ENCODE measurements at places on chromosomes 11 and 22. TPM values are rescaled to one million over a fixed set of nuclear protein-coding genes. Genes with fewer than 3 reads are reported as not detected.

- H3K36me3 ChIP-seq: no peaks in the 10 kb centered on the region
- H3K27me3 ChIP-seq: no peaks in the 10 kb centered on the region
- H3K4me1 ChIP-seq: peaks cover 8% of the 10 kb centered on the region
- no peak overlapping the region for H3K4me3 ChIP-seq
- no peak for DNase-seq
Measured at GRCh38 chr11:47854667-47855066, 6.5 kb upstream of the NUP160 start.

Gene COX8A
- total RNA-seq: 427 TPM

DNA sequence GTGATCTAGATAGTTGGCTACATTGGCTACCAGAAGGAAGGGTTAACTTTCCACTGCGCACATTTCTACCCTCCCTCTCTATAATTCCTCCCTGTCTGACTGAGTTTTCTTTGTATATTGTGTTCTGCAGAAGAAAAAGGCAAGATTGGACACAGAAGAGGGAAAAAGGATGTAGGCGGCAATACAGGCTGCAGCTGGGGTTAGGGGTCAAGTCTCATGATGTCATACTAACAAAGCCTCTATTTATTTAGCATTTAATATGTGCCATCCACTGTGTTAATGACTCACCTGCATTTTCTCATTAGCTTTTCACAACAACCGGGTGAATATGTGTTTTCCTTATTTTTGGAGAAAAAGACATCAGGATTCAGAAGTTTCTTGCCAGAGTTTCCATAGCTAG lies 2.0 kb downstream of the FAM83F start:
- peaks cover 24% of the 10 kb centered on the region for H3K27me3 ChIP-seq
- no peak overlapping the region for H3K27ac ChIP-seq
- no peak for DNase-seq
- no peaks in the 10 kb centered on the region for H3K4me1 ChIP-seq
- H3K4me3 ChIP-seq: no peak overlapping the region

DNA sequence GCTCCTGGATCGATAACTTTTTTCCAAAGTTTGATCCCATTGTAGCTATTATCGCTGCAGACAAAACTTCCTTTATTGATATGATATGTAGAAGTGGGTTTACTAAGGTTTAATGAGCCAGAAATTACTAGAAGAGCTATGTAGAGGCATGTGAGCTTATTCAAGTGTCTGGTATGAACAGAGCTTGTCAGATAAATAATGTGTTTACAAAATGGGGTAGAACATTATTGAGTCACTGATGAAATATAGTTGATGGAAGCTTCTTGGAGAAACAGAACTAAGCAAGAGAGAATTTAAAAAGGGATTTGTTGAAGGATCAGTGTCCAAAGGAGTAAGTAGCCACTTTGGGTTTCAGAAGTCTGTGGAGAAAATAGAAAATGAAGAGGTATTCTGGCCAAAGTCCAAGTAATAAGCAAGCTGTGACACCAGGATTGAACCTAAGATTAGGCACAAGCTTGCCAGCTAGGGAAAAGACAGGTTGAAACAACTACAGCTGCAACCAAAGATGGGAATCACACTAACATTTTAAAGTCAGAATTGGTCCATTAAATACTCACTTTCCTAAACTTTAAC lies 104.3 kb downstream of the MAML2 start:
- no peak overlapping the region for H3K4me3 ChIP-seq
- no peak for DNase-seq
- H3K4me1 ChIP-seq: peaks cover 36% of the 10 kb centered on the region
- H3K36me3 ChIP-seq: no peaks in the 10 kb centered on the region
- no peak overlapping the region for H3K27ac ChIP-seq

- no peak within 1 kb of the TSS for H3K27ac ChIP-seq
- no peak within 1 kb of the TSS for H3K4me3 ChIP-seq
- no peaks in the 10 kb centered on the region for H3K4me1 ChIP-seq
- DNase-seq: no peak
- H3K36me3 ChIP-seq: no peaks in the 10 kb centered on the region
Measured at GRCh38 chr11:69155302-69156234, at the start of gene SMIM38. Gene SMIM38 (plus strand): TSS chr11:69155935. CDS start chr11:69157847, 1,912 bp downstream.

GRCh38 chr22:35380013-35380412 lies 883 bp upstream of the HMOX1 start:
- H3K36me3 ChIP-seq: no peaks in the 10 kb centered on the region
- H3K4me3 ChIP-seq: peak overlapping the region; percentile 79
- H3K27ac ChIP-seq: peak overlapping the region; percentile 71
- H3K4me1 ChIP-seq: peaks cover 22% of the 10 kb centered on the region

- H3K27ac ChIP-seq: no peak overlapping the region
- H3K27me3 ChIP-seq: peaks cover 6% of the 10 kb centered on the region
- H3K36me3 ChIP-seq: no peaks in the 10 kb centered on the region
- H3K4me3 ChIP-seq: no peak overlapping the region
Measured at GRCh38 chr11:11370962-11371303, 17.9 kb upstream of the CSNK2A3 start.

GRCh38 chr22:49614966-49615965 lies 212.4 kb downstream of the BRD1 start:
- peaks cover 5% of the 10 kb centered on the region for H3K4me1 ChIP-seq
- peak; percentile 44 for DNase-seq
- no peak overlapping the region for H3K27ac ChIP-seq
- H3K27me3 ChIP-seq: no peaks in the 10 kb centered on the region

Gene CEP57
- total RNA-seq: 52.0 TPM

DNA sequence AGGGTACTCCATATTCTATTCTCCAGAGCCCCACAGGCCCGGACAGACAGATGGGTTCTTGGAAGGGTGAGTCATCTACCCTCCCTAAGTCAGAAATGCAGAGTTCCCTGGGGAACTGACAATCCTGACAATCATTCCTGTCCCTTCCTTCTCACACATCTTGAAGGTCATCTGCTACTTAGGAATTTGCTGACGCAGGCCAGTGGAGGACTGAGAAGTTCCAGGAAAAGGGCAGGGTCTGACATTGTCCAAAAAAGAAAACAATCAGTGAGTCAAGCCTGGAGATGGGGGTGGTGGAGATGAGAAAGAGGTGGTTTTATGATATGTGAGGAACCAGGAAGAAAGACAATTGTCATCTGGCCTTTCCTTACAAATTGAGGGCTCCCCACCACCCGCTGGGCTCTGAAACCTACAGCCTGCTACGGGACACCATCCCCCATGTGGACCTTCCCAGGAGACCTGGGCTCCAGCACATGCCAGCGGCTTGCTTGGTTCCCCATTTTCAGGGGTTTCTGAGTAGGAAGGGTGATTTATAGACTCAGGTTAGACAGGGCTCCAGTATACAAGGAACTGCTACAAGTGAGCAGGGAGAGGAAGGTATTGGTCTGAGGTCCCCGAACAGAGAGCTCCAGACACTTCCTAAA lies 12.9 kb downstream of the CD59 start:
- peak overlapping the region; percentile 65 for H3K27ac ChIP-seq
- DNase-seq: no peak
- H3K4me3 ChIP-seq: peak overlapping the region; percentile 74
- peaks cover 5% of the 10 kb centered on the region for H3K36me3 ChIP-seq
- H3K4me1 ChIP-seq: peaks cover 35% of the 10 kb centered on the region
- peaks cover 9% of the 10 kb centered on the region for H3K27me3 ChIP-seq

GRCh38 chr11:86473991-86474833 lies 99.5 kb downstream of the CCDC81 start:
- no peak overlapping the region for H3K27ac ChIP-seq
- H3K4me3 ChIP-seq: no peak overlapping the region
- no peaks in the 10 kb centered on the region for H3K36me3 ChIP-seq
- H3K4me1 ChIP-seq: peaks cover 11% of the 10 kb centered on the region
- H3K27me3 ChIP-seq: peaks cover 15% of the 10 kb centered on the region
- no peak for DNase-seq

DNA sequence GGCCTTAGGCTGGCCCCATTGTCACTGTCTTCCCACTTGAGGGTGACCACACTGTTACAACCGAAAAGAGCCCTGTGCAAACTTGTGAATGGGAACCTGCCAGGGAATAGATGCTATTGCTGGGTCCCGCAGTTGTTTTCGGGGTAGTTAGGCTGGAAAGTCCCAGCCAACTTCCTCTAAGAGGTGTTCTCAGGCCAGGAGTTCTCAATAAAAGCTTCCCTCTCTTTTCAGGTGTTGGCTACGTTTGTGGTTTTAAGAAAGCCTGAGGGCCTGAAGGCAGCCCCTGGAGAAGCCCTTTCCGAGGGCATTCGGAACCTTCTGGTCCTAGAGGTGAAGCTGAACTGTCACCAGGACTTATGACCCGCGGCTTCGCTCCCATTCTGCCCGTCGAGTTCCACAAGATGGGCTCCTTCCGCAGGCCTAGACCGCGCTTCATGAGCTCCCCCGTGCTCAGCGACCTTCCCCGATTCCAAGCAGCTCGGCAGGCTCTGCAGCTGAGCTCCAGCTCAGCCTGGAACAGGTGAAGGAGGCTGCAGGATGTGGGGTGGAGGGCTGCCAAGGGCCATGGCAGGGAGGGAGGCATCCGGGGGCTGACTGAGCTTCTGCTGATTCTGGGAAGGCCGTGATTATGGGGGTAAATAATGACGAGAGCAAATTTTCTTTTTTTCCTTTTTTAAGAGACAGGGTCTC lies 104.8 kb downstream of the PRR5L start:
- H3K4me3 ChIP-seq: peak overlapping the region; percentile 66
- peak overlapping the region; percentile 100 for H3K27ac ChIP-seq
- no peaks in the 10 kb centered on the region for H3K27me3 ChIP-seq
- peaks cover 58% of the 10 kb centered on the region for H3K4me1 ChIP-seq

Gene KCNQ1OT1
- total RNA-seq: 1.1 TPM

Gene P2RX6
- not detected for total RNA-seq

Gene CCDC87
- not detected for total RNA-seq

DNA sequence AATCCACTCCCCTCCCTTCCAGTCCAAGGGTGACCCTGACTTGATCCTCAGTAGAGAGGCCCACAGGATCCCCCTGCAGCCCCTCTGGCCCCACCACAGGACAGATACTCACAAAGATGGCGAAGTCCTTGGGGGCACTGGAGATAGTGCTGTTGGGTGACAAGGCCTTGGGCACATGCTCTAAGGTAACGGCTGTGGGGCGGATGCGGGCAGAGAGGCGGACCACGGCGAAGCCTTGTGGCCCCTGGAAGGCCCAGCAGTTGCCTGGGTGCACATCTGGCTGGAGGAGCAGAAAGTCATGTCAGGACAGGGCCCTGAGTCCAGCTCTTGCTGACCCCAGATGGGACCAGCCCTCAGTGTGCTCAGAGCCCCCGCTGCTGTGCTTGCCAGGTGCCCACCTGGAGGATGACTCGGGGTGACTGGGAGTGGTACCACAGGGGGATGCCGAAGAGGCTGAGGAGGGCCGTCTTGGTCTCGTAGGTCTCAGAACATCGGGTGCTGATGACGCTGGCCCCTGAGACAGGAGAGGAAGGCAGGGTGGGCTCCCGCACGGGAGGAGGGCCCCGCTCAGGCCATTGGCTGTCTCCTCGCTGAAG lies 17.2 kb downstream of the SUN2 start:
- no peaks in the 10 kb centered on the region for H3K27me3 ChIP-seq
- peaks cover 39% of the 10 kb centered on the region for H3K4me1 ChIP-seq
- H3K36me3 ChIP-seq: peaks cover 7% of the 10 kb centered on the region
- no peak overlapping the region for H3K4me3 ChIP-seq

Gene MOV10L1
- total RNA-seq: not detected

DNA sequence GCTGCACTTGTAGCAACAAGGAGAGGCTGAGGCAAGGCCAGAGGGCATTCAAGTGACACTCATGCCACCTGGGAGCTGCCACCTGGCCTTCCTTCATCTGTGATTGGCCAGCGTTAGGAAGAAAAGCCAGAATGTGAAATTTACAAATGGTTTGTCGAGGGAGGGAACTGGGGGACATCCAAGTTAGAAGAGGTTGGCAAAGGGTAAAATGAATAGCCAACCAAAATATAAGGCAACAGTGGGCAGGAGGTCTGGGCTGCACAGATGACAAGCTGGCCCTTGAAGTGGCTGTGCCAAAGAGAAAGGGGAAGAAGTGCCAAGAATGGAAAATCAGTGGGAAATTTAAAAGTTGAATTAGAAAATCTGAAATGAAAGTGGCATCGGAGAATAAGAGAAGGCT lies 221.4 kb downstream of the C11orf91 start:
- peaks cover 12% of the 10 kb centered on the region for H3K27me3 ChIP-seq
- no peaks in the 10 kb centered on the region for H3K4me1 ChIP-seq
- no peak overlapping the region for H3K4me3 ChIP-seq
- H3K36me3 ChIP-seq: no peaks in the 10 kb centered on the region

- H3K36me3 ChIP-seq: no peaks in the 10 kb centered on the region
- DNase-seq: no peak
- no peak overlapping the region for H3K4me3 ChIP-seq
- H3K4me1 ChIP-seq: no peaks in the 10 kb centered on the region
Measured at GRCh38 chr11:131633921-131634715, 263.7 kb downstream of the NTM start.

- H3K4me1 ChIP-seq: peaks cover 3% of the 10 kb centered on the region
- no peak overlapping the region for H3K4me3 ChIP-seq
- DNase-seq: no peak
- H3K27me3 ChIP-seq: no peaks in the 10 kb centered on the region
- no peak overlapping the region for H3K27ac ChIP-seq
Measured at GRCh38 chr22:49753276-49753890, 74.3 kb downstream of the BRD1 start.

DNA sequence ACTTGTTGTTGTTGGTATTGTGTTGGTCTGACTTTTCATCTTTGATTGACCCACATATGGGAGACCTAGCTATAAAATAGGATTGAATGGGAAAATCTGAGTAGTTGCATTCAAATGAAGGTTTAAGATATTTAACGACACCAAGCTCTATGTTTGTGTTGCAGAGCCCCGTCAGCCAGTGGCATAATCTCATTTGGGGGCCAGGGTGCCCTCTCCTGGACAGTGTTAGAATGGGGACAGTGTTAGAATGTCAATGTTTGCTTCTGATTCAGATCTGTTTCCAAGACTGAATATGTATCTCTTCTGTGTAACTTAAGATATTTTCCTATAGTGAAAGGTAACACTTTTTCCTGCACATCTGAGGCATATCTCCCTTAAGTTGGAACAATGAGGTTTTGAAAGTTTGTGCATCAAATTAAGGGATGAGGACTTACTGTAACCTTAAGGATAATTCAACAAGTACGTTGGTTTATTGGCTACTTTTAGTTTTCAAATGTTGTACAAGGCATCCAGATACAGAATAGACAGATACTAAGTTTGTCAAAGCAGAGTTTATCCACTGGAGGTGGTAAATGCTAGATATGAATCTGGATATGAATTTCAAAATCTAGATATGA lies 5.3 kb upstream of the OR52M1 start:
- no peaks in the 10 kb centered on the region for H3K36me3 ChIP-seq
- no peak for DNase-seq
- peaks cover 10% of the 10 kb centered on the region for H3K27me3 ChIP-seq
- H3K27ac ChIP-seq: no peak overlapping the region
- no peak overlapping the region for H3K4me3 ChIP-seq

GRCh38 chr22:43969989-43970755 lies 14.9 kb downstream of the SAMM50 start:
- DNase-seq: no peak
- H3K27me3 ChIP-seq: no peaks in the 10 kb centered on the region
- peaks cover 10% of the 10 kb centered on the region for H3K4me1 ChIP-seq
- H3K36me3 ChIP-seq: peaks cover 14% of the 10 kb centered on the region
- H3K4me3 ChIP-seq: no peak overlapping the region

GRCh38 chr11:6693342-6694228 lies 10.4 kb upstream of the MRPL17 start:
- no peaks in the 10 kb centered on the region for H3K36me3 ChIP-seq
- peak overlapping the region; percentile 90 for H3K27ac ChIP-seq
- H3K4me3 ChIP-seq: peak overlapping the region; percentile 3
- H3K27me3 ChIP-seq: no peaks in the 10 kb centered on the region

Gene SCN3B
- not detected for total RNA-seq

GRCh38 chr22:24501301-24502005 lies 6.3 kb downstream of the UPB1 start:
- no peak overlapping the region for H3K4me3 ChIP-seq
- no peak for DNase-seq
- H3K27ac ChIP-seq: peak overlapping the region; percentile 7
- peaks cover 43% of the 10 kb centered on the region for H3K4me1 ChIP-seq
- H3K27me3 ChIP-seq: peaks cover 3% of the 10 kb centered on the region
- H3K36me3 ChIP-seq: no peaks in the 10 kb centered on the region

Gene PDGFD
- total RNA-seq: 1.7 TPM

All from natural killer cell treated with Interleukin-12 subunit alpha and Interleukin-12 subunit beta and Interleukin-15 and Interleukin-18, amount 100 ng/mL, for 72 hours (primary cell).